Esophagus squamous epithelium (tissue), 5 donors: ENCODE measurements at places on chromosomes 2 and 18. TPM values are rescaled to one million over a fixed set of nuclear protein-coding genes. Genes with fewer than 3 reads are reported as not detected.

DNA sequence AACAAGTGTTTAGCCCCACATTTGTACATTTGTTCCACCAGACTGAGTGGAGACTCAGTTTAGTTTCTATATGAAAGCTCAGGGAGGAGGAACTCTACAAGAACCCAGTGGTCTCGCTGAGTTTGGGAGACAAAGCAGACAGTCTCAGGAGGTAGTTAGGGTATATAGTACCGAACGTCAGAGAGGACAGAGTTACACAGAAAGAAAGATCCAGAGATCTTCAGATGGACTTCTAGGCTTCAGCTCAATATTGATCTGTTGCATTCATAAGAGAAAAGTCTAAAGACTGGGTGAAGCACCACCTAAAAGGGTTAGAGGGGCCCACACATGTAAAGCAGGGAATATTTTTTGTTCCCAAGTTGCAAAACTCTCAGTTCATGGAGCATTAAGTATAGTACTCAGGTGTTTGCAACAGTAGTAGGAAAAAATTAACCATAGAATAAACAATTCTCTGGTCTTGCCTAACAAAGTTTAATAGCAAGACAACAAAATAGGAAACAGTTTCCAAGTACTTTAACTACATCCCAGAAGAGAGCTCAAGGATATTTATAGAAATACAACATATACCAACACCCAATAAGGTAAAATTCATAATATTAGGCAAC lies 4.2 kb downstream of the TFPI start:
- no peaks in the 10 kb centered on the region for H3K27me3 ChIP-seq
- no peak overlapping the region for H3K27ac ChIP-seq
- peaks cover 61% of the 10 kb centered on the region for H3K4me1 ChIP-seq
- no peak for DNase-seq

DNA sequence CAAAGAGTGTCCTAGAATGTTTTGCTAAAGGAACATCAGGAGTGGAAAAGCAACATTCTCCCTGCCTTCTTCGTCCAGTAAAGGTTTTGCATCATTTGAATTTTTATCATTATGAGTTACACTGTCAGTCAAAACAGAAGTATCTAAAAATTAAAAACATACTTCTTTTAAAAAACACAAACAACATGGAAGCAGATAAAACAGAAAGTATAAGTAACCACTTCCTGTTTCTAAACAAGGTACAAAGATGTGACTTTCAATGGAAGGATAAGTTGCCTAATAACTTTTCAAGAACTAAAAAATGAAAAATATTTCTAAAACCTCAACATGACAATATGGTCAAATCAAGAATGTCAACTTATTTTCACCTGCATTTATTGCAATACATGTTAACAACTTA lies 158.2 kb downstream of the STK39 start:
- H3K4me3 ChIP-seq = no peak overlapping the region
- no peaks in the 10 kb centered on the region for H3K4me1 ChIP-seq
- H3K27me3 ChIP-seq = no peaks in the 10 kb centered on the region
- H3K36me3 ChIP-seq = peaks cover 5% of the 10 kb centered on the region
- no peak for DNase-seq

The PUM2 gene
- total RNA-seq = 42.2 TPM

GRCh38 chr18:5456577-5457461 lies 87.0 kb downstream of the EPB41L3 start:
- H3K4me3 ChIP-seq = no peak overlapping the region
- H3K27ac ChIP-seq = no peak overlapping the region
- H3K36me3 ChIP-seq = no peaks in the 10 kb centered on the region
- H3K4me1 ChIP-seq = no peaks in the 10 kb centered on the region

DNA sequence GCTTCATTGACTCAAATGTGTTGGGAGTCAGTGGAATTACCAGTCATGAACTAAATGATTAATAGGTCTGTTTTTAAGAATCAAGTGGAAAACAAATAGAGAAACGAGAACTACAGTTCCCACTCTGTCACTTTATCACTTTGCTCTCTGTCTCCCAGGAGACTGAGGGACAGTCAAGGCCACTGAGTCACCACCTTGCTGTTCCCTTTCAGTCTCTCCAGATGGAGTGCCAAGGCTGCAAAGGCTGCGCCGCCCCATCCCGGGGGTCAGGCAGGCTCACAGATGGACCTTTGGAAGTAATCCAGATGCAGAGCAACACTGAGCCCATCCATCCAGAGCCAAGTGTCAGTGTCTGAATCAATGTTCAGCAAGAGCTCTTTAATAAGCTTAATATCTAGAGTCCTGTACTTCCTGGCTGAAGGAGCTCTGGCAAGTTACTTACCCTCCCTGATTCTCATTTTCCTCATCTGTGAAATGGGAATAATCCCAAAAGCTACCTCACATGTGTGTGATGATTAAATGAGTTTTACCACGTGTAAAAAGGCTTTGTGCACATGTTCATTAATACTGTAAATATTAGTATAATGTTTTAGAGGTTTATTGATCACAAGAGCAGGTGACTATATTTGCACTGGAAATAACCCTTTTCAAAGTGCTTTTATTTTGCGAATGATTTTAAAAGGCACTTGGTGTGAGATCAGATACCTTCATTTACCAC lies 43.0 kb upstream of the EFEMP1 start:
- H3K4me3 ChIP-seq = no peak overlapping the region
- H3K36me3 ChIP-seq = no peaks in the 10 kb centered on the region
- H3K27me3 ChIP-seq = no peaks in the 10 kb centered on the region
- no peaks in the 10 kb centered on the region for H3K4me1 ChIP-seq

The SERPINB11 gene
- total RNA-seq = 13.9 TPM
